ENCODE measurements at places on chromosomes 3 and 15.

- DNase-seq: no peak
Observed at GRCh38 chr15:65095747-65096104, 19.2 kb downstream of the KBTBD13 start.

DNA sequence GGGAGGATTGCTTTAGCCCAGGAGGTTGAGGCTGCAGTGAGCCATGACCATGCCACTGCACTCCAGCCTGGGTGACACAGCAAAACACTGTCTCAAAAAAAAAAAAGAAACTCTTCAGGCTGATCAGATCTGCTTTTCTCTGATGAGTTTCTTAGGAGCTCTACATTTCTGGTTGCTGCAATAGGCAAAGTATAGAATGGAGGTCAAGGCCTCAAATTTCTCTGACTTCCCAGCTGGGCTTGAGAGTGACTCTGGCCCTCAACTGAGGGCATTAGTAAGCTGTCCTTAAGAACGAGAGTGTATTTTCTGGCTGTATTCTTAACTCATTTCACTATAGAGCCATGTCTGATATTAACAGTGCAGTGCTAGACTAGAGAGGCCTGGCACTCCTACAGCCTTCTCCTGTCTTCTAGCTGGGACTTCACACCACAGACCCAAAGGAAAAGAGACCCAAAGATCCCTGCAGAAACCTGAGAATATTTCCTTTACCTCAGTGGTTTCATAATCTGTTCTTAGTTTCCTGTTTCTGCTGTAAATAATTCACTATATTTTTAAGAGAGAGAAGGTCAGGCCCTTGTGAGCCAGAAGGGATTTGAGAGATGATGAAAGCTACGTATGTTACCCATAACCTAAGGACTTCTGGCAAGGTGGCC is 2.0 kb upstream of the NR1I2 start:
- no peak for DNase-seq

DNA sequence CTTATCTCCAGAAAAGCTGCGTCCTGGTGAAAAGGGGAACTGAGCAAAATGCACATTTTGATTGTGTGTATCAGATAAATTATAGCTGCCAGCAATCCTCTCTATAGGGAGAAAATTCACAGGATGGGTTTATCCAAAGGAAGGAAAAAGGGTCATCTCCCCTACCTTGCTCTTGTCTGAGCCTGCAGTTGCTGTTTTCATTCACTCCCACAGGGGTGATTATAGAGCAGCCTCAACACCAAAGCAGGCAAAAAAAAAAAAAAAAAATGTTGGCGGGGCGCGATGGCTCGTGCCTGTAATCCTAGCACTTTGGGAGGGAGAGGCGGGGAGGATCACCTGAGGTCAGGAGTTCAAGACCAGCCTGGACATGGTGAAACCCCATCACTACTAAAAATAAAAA is 333.7 kb downstream of the ROBO2 start:
- no peak for DNase-seq

- DNase-seq: no peak
Observed at GRCh38 chr3:127754411-127755304, 67.7 kb downstream of the MGLL start.

- DNase-seq: no peak
Observed at GRCh38 chr3:183202004-183202722, 39.6 kb upstream of the LAMP3 start.

DNA sequence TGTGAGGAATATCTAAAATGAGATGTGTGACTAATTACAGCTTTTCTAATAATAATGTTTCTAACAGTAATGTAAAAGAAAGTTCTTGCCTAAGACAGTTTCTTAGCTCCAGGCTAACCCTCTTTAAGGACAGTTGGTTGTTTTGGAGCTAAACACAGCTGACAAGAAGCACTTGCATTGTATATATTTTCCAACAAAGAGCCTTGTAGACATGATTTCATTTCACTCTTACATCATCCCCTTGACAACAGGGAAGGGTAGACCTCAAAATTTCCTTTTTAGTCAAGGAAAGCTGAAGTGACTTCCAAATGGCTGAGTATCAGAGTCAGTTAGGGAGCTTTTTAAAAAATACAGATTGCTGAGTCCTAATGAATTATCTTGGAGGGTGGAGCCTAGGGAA is 4.1 kb downstream of the ARID3B start:
- no peak for DNase-seq

DNA sequence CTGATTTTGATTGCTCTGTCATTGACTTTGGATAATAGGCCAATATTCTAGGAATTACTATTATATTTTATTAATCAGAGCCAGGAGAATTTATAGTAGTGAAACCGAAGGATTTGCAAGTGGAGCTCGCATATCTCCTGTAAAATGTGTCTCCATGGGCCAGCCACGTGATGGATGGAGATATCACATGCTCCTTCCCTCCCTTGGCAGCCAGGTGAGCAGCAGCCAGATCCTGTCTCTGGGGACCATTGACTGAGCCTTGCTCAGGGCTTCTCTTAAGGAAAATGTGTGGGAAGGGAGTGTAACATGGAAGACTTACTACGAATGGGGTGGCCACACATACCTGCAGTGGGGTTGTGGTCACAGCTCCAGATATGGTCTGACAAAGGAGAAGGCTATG is 144.7 kb upstream of the RGMA start:
- no peak for DNase-seq

GRCh38 chr15:41923401-41923997 is 29.6 kb upstream of the SPTBN5 start:
- DNase-seq: no peak

DNA sequence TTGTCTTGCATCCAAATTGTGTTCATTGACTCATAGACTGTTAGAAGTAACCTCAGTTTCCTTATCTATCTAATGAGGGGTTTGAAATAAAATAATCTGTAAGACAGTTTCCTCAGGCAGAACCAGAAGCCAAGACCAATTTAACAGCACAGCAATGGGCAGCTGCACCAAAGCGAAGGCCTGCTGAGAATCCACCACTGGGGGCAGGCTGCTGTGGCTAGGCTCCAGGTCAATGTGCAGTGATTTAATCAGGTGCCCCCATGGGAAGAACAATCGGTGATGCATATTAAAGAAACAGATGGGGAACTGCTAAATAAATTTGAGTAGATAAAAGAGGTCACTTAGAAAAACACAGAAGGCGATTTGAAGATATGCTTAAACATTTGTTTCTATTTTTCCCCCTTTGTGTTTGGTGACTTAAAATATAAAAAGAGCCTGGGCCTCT is 28.0 kb upstream of the TMOD3 start:
- DNase-seq: no peak

- no peak for DNase-seq
Observed at GRCh38 chr15:78044407-78045155, 32.9 kb downstream of the TBC1D2B start.

DNA sequence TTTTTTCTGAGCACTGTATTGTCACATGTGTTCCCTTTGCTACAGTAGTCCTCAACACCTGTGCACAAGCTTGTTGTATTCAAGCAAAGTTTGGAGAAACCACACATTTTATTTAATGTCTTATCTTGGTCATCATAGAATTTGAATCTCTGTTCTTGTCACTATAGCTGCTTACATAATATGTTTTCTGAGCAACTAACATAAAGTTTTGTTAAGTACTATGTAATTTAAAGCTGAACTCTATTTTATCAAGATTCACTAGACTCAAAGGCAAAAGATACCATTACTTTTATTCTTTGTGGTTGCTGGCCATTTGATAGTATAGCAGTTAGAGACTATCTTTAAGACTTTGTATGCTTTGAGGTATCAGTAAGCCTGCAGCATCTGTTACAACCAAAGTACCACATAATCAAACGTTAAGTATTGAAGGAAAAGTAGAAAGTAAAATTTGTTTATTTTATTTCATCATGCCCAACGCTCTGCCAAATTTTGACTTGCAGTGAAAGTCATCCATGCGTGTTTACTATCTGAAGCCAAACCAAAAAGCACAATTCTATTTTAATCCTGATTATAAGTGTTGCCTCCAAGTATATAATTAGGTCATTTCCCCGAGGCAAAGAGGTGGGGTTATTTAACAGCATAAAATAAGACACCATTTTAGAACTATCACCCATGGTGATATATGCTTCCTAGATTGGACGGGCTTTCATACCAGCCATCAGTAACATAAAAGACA is 10.3 kb upstream of the ABHD10 start:
- no peak for DNase-seq

GRCh38 chr3:128942161-128942952 is 51.5 kb downstream of the CFAP92 start:
- no peak for DNase-seq

DNA sequence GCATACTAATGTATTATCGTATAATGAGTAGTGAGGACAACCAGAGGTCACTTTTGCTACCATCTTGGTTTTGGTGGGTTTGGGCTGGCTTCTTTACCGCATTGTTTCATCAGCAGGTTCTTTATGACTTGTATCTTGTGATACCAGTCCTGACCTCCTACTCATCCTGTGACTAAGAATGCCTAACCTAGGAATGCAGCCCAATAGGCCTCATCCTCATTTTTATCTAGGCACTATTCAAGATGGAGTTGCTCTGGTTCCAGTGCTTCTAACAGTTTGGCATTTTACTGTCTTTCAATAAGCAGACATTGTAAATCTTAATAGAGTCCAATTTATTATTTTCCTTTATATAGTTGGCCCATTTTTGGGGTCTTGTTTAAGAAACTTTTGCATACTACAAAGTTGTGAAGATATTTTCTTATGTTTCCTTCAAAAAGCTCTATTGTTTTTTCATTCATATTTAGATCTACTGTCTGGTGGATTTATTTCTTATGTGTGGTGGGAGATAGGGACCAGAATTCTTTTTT is 60.8 kb upstream of the RNU6-1 start:
- DNase-seq: no peak

DNA sequence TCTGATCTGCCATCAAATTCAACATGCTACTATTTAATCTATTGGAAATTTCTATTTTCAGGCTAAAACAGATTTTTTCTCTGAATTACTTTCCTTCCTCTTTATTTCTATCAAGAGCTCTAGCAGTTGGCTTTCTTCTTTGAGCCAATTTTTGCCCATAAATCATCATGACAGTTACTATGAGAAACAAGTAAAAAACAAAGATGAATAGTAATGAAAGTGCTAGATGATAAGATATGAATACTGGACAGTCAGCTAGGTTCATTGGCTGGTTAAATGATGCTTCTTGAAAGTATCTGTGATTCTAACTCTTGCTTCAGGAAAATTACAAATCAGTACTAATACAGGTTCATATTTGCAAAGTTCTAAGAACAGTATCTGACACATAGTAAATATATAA is 38.6 kb upstream of the NANOGP8 start:
- no peak for DNase-seq

DNA sequence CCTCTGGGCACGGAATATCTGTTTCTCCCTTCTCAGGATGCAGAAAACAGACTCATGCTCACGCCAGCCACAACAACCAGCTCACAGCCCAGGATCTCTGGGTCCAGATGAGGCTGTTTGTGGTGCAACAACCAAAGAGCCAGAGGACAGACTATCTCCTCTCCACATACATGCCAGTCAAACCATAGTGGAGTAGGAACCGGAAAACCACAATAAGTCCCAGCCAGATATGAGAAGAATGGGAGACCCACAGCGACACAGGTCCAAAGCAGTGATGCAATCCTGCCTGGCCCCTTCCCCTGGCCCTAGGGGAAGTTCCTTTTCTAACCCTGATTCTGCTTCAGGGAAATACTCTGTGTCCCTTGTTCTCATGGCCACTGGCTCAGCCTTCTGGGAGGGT is 27.6 kb downstream of the MEX3B start:
- DNase-seq: no peak

DNA sequence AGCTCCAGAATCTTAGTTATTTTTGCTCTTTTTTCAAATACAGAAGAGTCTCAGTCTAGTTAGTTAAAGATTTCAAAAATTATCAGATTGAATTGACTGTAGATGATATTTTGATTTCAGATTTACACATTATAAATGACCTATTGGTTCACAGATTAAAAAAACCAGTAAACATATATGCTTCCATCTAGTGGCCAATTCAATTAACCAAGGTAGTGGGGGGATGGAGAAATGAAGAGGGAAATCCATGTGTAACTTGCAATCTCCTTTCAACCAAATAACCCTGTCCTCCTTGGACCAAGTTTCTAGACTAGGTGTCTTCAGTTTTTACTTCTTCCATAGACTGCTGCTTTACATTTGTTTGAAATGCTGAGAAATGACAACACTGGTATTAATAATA is 789.8 kb downstream of the ROBO1 start:
- no peak for DNase-seq

DNA sequence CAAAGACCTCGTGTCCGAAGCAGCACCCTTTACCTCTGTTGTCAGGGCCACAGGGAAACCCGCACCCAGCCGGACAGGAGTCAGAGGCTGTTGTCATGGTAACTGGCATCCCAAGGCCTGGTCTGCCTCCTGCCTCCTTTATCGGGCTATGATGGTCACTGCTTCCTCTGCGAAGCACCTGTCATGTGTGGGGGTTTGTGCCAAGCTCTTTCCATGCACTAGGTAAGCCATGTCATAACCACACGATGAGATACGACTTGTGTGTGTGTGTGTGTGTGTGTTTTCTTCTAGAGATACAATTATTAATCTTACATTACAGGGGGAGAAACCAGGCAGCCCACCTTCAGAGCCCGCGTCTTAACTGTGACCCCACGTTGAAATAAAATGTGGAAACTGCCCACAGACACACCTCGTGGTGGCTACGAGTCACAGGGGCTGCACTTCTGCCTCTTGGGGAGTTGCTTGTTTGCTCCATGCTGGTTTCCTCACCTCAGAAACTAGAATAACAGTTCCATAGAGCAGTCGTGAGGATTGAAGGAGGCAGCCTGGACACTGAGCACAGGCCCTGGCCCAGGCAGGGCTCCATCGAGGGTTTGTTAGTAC is 18.0 kb downstream of the ZDHHC19 start:
- DNase-seq: no peak

GRCh38 chr3:148081926-148082325 is 615.8 kb upstream of the AGTR1 start:
- DNase-seq: no peak

GRCh38 chr3:10757821-10758130 is 58.3 kb upstream of the SLC6A11 start:
- no peak for DNase-seq

- no peak for DNase-seq
Observed at GRCh38 chr15:99631255-99631654, 65.5 kb downstream of the MEF2A start.

GRCh38 chr3:72789786-72790185 is 58.5 kb downstream of the SHQ1 start:
- DNase-seq: no peak

- DNase-seq: peak; percentile 43
Observed at GRCh38 chr15:63371297-63371918, 10.2 kb downstream of the CA12 start.

- DNase-seq: no peak
Observed at GRCh38 chr3:22262386-22262785, 511.4 kb upstream of the ZNF385D start.

GRCh38 chr3:74592359-74592758 is 22.1 kb downstream of the CNTN3 start:
- DNase-seq: no peak

DNA sequence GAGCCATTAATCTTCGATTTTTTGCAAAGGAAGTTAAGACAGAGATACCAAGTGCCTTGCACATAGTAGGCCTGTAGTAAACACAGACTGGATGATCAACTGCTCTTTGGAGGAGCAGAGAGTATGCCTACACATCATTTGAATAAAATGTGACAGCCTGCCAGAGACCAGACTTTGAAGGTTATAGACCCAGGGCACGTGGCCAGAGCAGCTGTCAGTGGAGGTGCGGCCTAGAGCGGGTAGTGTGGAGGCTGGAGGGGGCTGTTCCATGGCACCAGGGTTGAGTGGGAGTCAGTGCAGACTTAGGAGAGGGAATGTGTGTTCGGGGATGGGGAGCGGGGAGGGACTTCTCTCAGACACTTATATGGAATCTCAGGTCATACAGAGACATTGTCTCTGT is 80.8 kb downstream of the SMAD3 start:
- DNase-seq: no peak
